NCI-H2081 treated with DMSO at 0.1 percent for 48 hours (cell line): ENCODE measurements at places on chromosomes 3 and 15.

GRCh38 chr15:52171807-52172206 lies 19.4 kb downstream of the GNB5 start:
- DNase-seq = no peak

- no peak for DNase-seq
Measured at GRCh38 chr3:71728632-71729342, 3.6 kb upstream of the EIF4E3 start.

DNA sequence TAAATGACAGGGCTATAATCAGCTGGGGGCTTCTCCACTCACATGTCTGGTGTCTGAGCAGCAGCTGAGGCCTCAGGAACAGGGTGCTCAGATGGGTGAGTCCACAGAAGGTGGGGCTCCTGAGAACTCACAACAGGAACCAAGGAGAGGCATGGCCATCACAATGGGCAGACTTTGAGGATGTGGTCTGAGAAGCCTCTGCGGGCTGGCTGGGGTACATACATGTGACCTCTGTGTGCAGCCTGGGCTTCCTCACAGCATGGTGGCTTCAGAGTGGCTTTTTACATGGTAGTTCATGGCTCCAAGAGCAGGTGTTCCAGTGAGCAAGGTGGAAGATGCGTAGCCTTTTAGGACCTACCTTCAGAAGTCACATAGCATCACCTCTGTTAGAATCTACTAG lies 58.8 kb downstream of the TRPC1 start:
- no peak for DNase-seq

GRCh38 chr15:70056091-70056680 lies 41.5 kb downstream of the TLE3 start:
- DNase-seq = no peak

GRCh38 chr15:79872358-79873017 lies 24.3 kb downstream of the MTHFS start:
- DNase-seq = no peak

DNA sequence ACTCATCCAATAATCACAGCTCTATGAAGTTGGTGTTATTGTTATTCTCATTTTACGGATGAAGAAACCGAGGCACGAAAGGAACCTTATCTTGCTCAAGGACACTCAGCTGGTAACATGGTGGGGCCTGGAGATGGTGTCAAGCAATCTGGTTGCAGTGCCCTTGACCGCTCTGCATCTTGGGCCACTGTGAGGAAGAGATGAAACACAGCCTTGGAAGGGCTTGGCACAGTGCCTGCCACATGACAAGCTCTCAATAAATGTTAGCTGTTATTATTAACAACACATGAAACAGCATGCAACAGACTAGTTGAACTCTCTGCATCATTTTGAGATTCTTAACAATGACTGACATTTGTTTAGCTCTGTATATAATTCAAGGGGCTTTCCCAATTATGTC lies 10.1 kb upstream of the ITGA11 start:
- no peak for DNase-seq

DNA sequence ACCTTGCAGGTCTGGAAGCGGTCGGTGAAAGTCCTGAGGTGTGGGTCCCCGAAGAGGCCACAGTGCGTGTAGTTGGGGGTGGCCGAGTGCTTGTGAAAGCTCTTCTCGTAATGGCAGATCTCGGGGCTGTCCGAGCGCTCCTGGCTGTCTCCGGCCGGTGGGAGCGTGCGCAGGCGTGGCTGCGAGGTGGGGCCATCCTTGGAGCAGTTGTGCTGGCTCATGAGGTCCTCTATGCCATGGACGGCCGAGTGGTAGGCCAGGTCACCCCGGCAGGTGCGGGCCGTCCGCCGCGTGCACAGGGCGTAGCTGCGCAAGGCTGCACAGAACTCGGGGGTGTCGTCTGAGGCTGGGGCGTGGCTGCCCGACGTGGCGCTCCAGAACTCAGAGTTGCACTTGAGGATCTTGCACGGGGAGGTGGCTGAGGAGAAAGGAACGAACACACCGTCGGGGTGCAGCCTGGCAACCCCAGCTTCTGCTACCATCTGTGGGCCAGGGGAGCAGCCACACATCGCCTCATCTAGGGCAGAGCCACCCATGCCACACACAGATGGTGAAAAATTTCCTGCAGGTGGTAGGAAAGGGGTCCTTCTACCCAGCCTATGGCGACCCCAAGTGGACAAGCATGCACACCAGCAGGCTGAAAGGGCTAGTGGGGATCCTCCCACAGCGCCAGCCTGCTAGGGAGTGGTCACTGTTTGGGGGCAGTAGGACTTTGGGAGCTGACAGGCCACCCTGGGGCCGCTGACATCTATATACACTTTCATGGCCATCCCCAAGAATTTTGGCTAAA lies 36.7 kb downstream of the RGMA start:
- DNase-seq = no peak

DNA sequence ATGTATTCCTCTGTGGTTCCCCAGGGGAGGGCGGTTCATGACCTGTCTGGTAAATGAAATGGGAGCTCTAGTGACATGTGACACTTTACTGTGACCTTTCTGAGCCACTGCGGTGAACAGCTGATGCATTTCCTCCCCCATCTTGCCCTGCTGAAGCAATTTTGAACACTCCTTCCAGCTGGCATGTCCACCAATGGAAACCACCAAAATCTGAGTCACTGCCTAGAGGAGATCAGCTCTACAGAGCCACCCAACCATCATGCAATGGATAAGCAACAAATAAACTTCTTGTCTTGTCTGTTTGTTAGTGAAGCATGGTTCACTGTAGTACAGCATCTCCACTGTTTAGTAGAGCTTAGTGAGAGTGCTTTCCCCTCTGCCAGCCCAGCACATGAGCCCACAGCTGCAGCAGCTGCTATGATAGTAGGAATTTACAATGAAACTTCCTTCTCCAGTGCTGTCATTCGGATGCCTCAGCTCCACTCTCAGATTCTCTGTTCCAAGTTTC lies 479.4 kb downstream of the NTRK3 start:
- DNase-seq = no peak

GRCh38 chr3:126100269-126100633 lies 16.3 kb upstream of the SLC41A3 start:
- DNase-seq = no peak

- no peak for DNase-seq
Measured at GRCh38 chr3:123018683-123019082, 8.9 kb downstream of the SEMA5B start.

DNA sequence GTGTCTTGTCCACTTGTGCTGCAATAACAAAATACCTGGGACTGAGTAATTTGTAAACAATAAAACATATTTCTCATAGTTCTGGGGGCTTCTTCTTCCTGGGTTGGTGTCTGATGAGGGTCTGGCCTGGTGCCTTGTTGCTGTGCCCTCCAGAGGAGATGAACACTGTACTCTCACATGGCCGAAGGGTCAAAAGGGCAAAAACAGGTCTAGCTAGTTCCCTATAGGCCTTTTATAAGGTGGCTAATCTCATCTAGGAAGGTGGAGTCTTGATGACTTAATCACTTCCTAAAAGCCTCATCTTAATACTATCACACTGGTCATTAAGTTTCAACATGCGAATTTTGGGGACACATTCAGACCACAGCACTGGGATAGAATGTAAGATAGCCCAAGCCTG lies 228.4 kb downstream of the TLE3 start:
- no peak for DNase-seq

GRCh38 chr3:121592856-121593702 lies at the start of gene FBXO40:
TSS of gene FBXO40 (plus strand) at chr3:121593379. CDS start at chr3:121620576, 27,197 bp downstream.
- peak; percentile 48 for DNase-seq

GRCh38 chr3:96700322-96701315 lies 113.8 kb upstream of the EPHA6 start:
- no peak for DNase-seq

DNA sequence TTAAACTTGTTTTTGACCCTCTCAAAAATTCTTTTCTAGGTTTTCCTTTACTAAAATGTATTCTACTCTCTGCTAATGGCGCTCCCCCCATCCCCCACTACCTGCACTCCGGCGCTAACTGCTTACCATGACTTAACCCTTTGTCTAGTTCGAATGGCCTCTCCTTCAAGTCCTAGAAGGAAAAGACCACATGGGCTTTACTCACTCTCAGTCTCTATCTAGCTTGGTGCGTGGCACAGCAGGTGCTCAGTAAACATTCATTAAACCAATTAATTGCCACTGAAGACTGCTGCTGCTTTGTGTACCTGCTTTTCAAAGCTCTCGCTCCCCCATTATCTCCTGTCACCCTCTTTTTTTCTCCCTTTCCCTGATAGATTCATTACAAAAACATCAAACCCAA lies 457.7 kb upstream of the THRB start:
- DNase-seq = no peak

DNA sequence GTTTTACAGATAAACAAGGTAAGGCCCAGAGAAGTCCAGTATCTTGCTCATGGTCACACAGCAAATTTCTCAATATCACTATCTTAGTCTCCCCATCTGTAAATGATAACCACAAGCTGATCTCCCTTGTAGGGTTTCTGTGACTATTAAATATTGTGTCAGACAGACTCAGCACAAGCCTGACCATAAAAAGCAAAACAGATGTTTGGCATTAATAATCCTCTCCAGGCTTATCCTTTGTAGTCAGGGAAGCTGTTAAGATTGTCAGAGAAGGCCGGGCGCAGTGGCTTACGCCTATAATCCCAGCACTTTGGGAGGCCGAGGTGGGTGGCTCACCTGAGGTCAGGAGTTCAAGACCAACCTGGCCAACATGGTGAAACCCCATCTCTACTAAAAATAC lies 173.2 kb upstream of the PRICKLE2 start:
- no peak for DNase-seq

DNA sequence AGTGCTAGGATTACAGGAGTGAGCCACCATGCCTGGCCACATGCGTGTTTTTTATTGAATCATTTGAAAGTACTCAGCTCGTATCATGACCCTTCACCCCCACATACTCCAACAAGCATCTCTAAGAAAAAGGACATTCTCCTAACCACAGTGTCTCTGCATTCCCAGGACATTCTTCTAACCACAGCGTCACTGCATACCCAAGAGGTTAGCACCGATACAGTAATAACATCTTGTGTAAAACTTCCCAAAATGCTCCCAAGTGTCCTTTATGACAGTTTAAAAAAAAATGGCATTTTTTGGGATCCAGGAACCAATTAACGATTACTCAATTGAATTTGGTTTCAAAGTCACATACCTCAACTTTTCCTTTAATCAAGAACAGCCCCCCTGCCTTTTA lies 39.6 kb downstream of the FLNB start:
- no peak for DNase-seq

DNA sequence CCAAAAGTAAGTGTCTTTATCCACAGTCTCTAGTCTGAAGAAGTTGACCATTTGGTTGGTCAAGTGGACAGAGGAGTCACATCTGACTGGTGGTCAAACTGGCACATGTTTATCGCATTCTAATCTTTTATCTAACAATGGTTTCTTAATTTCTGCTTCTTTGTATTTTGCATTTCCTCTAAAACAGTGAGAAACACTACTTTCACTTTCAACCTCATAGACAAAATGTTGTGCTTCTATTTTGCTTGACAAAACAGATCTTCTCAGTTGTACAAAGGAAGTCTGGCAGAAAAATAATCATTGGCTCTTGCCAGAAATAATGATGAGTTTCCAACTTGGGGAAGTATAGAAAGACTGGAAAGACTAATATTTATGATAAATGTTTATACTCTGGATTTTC lies 103.9 kb downstream of the MME start:
- no peak for DNase-seq

DNA sequence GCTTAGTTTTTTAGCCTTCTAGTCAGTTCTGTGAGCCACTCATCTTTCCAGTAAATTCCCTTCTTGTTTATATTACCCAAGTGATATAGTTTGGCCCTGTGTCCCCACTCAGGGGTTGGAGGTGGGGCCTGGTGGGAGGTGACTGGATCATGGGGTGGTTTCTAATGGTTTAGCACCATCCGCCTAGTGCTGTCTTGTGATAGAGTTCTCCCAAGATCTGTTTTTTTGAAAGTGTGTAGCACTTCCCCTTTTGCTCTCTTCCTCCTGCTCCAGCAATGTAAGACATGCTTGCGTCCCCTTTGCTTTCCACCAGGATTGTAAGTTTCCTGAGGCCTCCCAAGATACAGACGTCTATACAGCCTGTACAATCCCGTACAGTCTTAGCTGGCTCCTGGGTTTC lies 53.7 kb upstream of the INO80 start:
- no peak for DNase-seq

- no peak for DNase-seq
Measured at GRCh38 chr3:23916152-23916885, 471 bp downstream of the NKIRAS1 start.

- no peak for DNase-seq
Measured at GRCh38 chr3:146087116-146087515, 73.9 kb downstream of the PLOD2 start.

DNA sequence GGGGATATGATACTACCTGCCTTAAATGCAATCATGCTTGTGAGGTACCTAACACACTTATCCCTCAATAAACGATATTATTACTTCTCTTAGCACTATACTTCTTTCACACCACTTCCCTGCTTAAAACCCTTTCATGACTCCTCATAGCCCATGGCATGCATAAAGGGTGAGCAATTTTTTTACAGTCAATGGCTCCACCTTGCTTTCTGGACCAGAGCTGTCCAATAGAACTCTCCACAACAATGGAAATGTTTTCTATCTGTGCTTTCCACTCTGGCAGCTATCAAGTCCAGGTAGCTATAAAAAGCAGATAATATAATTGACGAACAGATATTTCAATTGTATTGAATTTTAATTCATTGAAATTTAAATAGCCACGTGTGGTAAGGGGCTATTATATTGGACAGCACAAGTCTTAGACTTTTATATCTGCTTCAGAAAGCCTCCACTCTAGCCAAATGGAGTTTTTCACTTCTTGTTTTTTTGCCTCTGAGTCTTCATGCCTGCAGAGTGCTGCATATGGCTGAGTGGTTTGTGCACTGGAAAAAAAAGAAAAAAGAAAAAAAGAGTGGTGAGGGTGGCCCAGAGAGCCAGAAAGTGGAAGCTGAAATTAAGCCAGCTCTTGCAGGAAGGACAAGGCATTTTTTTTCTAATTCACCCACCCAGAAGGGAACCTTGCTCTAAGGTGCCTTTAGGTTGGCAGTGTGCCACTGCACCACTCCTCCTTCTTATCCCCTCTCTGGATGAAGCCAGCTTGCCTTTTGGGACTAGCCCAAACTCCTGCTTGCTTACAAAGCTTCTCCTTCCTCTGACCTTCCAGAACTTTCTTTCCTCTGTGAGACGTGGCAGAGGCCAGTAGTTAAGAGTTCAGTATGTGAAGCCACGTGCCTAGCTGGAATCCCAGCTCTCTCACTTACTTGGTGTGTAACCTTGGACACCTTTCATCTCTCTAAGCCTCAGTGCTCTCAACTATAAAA lies 239.0 kb upstream of the LRTM1 start:
- no peak for DNase-seq

DNA sequence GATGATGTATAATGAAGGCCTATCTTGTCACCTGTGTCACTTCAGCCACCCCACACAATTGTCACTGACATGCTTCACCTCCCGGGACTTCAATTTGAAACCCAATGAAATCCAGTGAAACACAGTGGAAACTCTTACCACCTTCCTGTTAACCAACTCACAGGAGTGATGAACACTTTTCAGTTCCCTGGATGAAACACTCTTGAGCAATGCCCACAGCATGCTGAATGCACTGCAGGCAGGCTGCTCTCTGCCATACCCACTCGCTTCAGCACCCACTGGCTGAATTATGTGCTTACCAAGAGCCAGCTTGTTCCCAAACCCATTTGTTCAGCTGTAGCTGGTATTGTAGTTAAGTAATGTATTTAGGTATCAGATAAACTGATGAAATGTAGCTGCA lies 47.0 kb downstream of the MAP2K1 start:
- no peak for DNase-seq

- no peak for DNase-seq
Measured at GRCh38 chr15:74957476-74958035, 984 bp upstream of the RPP25 start.
